ENCODE measurements at places on chromosomes 12 and 14.

DNA sequence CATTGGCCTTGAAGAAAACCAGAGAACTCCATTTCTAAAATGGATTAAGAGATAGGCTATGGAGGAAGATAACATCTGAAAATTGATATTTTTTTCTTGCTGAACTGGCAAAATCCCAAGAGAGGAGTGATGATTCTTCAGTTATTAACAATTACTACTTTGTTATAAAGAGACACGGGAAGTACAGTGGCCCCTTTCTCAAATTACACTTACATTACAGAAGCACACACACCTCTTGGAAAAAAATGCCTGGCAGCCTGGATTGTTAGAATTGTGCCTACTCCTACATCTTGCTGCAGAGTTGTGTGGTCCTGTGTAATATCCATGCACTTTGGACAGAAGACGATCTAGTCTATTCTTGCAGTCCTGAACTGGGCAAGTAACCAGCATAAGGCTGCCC lies 71.7 kb downstream of the TGFB3 start:
- no peak for DNase-seq

DNA sequence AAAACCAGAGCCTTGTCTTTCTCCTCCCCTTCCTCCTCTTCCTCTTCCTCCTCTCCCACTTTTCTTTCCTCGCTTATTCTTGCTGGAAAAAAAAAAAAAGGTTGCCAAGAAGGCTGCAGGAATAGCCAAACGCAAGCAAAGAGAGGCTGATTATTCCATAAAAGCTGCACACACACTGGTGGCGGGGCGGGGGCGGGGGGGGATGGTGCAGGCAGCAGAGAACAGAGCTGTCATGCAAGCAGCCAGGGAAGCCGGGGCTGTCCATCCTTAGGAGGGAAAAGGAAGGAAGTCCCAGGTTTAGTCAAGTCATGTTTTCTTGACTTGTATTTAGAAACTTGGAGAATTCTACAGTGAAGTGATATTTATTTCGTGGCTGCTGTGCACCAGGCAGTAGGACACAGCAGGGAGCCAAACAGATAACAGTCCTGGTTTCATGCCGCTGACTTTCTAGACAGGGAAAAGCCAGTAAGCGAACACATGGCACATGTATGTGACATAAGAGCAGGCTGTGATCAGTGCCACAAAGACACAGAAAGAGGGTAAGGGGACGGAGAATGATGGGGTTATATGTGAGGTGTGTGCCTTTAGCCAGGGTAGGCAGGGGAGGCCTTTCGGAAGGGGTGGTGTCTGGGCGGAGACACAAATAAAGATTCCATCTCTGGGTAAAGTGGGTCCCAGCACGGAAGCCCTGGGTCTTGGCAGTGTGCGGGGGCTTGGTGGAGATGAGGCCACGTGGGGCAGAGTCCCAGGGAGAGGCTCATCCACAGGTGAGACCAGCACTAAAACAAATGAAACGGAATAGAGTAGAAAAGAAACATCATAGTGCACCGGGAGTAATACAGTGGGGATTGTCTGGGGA lies 56.6 kb upstream of the SCN8A start:
- DNase-seq, result no peak

GRCh38 chr14:92987713-92988510 lies 65.0 kb downstream of the CHGA start:
- no peak for DNase-seq

DNA sequence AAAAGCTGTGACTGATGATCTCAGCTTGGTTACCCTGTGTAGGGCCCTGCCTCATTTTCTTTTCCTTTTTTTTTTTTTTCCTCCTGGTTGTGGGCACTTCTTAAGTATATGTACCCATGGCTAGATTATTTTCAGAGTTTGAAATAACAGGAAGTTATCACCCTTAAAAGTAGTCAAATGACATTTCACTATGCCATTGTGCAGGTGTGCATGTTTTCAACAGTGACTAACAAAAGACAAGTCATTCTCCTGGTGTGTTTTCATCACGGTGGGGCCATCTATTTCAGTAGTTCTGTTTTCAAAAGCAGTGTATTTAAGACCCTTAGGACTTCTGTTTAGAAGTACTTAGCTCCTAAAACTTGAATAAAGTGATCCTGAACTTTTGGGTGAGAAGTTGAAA lies 15.0 kb downstream of the GABARAPL1 start:
- no peak for DNase-seq

- DNase-seq, result no peak
These were observed 5.2 kb downstream of the PPP1CC start for GRCh38 chr12:110737532-110737931.

DNA sequence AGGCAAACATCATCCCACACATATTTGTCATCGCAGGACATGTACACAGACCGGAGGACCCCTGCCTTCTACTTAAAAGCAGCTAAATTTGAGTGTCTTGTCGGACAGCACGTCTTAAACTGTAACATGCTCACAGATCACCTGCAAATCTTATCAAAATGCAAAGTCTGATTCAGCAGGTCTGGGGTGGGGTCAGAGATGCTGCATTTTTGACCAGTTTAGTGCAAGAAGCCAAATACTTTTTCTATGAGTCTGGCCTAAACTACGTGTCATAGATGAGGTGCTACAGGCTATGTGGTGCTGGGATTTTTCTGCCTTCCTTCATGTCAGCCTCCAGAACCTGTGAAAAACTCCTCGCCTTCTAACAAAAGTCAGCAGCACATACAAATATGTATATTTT lies 178.8 kb upstream of the LHX5 start:
- DNase-seq, result no peak

GRCh38 chr12:14957551-14958168 lies 3.7 kb downstream of the ARHGDIB start:
- DNase-seq, result no peak

DNA sequence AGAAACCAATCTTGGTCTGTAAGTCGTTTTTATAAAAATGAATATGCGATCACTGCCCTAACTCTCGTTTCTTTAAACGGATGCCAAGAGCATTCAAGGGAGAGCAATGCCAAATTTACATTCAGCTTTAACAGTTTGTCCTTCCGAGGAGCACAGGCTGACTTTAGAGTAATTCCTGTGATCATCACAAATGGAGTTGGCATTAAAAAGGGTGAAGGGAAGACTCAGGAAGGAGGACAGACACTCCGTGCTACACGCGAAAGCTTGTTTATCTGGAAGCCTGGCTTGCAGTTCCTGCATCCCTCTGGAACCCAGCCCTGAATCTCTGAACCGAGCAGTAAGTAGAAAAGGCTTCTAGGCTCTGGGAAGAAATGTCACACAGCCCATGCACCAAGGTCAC lies 78.4 kb downstream of the PAPOLA start:
- DNase-seq, result no peak

DNA sequence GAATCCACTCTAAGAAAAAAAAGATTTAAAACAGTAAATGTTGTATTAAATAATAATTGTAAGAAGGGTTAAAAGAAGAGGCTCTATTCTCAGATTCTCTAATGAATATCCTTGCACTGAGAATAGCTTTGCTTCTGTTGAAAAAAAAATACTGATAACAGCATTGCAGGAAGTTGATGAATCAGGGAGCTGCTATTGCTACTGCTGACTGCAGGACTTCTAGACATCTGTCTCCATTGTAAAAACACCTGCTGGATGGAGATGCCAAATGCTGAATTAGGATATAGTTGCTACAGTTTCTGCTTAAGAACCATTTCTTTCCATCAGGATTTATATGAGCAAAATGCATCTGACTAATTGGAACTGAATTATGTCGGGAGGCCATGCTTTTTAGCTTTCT lies 50.3 kb upstream of the ANP32D start:
- no peak for DNase-seq

- DNase-seq, result peak; percentile 16
These were observed 10.7 kb upstream of the FKBP4 start for GRCh38 chr12:2783936-2784600.

DNA sequence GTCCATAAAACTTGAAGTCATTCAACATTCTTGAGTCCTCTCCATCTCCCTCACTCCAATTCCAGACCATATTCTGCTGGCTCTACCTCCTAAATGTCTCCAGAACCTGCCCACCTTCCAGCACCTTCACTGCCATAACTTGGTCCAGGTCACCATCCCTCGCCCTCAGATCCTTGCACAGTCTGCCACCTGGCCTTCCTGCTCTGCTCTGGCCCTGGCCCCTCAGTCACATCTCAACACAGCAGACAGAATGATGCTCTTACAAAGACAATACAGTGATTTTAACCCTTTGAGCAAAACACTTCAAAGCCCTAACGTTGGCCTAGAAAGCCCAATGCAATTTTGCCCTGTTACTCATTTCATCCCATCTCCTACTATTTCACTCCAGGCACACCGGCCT lies 81.8 kb upstream of the PDZRN4 start:
- DNase-seq, result no peak

DNA sequence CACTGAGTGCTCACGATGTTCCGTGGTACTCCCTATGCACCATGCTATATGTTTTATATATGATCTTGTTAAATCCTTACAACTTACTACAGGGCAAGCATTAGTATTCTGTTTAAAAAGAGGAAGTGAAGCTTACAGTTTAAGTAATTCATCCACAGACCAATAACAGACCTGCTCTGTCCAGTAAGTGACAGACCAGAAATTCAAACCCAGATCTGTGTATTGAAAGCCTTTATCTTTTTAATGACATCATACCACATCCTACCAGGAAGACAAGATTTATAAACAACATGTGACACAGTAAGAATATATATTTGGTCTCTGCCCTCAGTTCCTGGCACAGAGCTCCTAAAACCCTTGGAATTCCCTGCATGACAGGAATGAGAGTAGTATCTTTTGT lies 206.5 kb downstream of the STXBP6 start:
- no peak for DNase-seq

DNA sequence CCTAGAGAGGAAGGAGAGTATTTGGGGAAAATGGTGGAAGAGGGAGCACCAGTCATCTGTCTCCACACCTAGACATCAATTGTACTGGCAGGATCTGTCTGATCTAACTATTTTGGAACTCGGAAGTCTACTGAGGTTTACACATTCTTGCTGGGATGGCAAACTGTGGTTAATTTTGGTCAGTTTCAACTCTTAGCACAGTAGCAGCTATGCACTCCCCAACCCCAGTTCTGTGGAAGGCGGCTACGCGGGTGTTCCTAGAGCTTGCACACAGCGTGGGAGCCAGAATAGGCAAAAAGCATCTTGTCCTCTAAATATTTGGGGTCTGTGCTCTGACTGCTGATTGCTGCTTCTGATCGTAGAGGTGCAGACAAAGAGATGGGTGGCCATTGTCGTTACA lies 33.8 kb downstream of the TECPR2 start:
- DNase-seq, result no peak

DNA sequence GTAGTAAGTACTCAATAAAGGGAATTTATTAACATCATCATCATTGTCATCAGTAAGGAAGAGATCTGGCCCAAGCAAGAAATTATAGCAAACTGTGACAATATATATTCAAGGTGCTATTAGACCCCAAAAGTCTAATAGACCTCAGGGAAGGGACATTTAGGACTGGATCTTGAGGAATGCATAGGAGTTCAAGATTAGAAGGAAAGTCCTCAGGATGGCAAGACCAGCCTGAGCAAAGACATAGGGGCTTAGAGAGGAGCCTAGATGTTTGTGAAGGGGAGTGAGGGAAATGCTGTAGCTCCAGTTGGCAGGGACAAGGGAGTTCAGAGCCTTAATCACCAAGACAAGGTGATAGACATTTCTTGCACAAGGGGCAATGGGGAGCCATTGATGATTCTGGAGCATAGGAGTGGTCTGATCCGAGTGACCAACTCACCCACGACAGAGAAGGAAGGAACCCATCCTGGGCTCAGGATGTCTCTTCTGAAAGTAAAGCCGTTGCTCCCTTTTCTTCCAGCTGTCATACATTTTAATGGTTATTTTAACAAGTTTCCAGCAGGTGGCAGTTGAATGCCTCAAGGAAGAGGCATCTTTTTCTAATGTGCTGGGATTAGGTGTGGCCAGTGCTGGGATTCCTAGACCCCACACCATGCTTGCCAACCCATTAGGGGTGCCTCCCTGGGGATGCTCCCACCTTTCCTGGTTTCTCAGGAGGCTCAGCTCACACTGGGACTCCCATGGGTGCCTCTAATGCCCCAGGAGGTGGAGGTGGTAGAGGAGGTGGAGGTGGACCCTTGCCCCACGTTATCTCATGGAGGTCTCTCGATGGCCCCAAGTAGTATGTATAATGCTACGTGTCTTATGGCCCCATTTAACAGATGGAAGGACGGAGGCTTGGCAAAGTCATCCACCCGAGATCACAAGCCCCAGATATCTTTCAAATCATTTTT lies 37.8 kb downstream of the PHETA1 start:
- DNase-seq, result no peak

Data from NCI-H1417 treated with DMSO at 0.1 percent for 48 hours (cell line).